ENCODE measurements at places on chromosomes 5 and 9.

GRCh38 chr9:90940280-90940679 is 138.7 kb downstream of the SYK start:
- DNase-seq: no peak

DNA sequence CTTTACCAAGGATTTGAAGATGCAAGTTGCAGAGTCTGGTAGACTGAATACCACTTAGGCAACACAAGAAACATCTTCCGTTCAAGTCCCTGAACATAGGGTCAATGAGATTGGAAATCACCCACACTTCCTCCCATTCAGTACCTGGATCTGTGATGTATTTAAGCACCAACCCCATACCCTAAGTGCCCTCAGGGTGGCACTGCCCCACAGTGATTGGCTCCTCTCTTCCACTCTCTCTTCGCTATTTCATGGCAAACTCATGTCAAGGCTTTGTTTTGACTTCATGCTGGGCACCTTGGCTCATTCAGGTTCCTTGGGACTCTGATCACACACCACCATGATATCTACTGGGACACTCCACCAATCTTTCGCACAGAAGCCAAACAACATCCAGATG is 53.7 kb downstream of the GGTA1 start:
- no peak for DNase-seq

DNA sequence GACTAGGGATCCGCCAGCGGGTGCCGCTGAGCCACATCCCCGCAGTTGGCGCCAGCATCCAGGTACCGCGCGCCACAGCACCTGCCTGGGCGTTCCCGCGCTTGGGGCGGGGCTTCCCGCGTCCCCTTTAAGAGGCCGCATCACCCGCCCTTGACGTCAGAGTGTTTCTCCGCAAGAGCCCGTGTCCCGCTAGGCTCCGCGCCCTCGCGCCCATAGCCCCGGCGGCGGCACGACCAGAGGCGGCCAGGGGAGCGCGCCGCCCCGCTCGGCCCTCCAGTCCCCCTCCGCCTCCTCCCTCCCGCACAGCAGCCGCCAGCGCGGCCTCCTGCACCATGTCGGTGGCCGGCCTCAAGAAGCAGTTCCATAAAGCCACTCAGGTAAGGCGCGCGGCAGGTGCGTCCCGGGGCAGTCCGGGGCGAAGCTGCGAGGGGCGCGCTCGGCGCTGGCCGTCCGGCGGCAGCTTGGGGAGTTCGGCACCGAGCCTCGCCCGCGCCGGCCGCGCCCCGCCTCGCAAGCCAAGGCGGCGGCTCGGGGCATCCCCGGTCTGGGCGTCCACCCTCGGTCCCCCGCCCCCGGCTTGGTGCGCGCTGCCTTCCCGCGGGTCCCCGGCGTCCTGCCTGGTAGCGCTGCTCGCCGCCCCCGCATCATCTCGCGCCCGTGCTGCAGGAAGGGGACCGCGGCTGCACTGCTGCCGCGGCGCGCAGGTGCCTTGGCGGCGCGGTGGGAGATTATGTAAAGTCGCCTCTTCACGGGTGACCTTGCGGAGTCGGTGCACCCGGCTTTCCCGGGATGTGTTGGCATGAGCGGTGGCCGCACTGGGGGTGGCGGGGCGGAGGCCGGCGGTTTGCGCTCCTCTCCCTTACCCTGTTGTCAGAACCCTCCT is at the start of gene SH3GL2:
Gene SH3GL2 (plus strand): TSS at position 156 of the 883 bp plus-strand sequence.
- peak; percentile 69 for DNase-seq

DNA sequence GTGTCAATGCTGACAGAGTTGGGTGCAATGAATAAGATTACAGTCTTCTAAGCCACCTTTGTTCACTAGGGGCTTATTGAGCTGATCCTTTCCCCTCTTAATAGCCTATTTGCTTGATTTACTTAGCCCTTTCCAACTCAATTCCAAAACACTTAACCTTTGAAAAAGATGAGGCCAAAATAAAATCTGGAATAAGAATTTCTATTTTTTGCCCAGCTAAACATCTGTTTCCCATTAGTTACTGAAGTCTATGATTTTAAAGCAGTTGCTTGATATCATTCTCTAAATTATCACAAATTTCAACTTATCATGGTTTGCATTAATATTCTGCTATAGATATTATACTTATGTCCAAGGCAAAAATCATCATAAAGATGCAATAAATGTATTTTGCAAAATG is 1272.0 kb upstream of the ACO1 start:
- DNase-seq: no peak

DNA sequence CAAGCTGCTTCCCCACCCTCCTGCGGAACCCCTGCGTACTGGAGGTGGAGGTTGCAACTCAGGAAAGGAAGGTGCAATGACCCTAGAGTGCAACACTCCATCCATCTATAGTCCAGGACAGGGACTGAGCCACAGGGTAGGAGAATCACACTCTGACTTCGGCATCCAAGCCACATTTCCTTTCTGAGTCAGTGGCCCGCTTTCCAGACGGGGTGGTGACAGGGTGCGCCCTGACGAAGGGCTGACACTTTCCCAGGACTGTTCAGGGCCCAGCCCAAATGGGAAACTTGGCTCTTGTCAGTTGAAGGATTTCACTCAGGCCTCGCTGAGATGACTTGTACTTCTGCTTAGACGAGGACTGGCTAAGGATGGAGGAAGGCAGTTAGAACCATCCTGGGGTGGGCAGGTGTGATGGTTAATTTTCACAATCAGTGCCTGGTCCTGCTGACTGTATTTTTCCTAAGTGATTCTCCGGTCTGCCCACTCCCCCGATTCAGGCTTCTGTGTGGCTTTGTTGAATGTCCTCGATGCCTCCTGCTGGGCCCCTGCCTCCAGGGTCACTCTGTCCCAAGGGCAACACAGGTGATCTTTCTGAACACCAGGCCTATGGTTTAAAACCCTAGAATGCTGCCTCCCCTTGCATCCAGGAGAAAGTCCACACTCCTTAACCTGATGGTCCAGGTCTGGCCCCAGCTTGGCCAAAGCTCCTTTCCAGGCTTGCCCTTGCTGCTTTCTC is 228.1 kb downstream of the FSTL4 start:
- DNase-seq: no peak

- DNase-seq: no peak
Observed at GRCh38 chr5:10151656-10152055, 98.0 kb downstream of the ATPSCKMT start.

DNA sequence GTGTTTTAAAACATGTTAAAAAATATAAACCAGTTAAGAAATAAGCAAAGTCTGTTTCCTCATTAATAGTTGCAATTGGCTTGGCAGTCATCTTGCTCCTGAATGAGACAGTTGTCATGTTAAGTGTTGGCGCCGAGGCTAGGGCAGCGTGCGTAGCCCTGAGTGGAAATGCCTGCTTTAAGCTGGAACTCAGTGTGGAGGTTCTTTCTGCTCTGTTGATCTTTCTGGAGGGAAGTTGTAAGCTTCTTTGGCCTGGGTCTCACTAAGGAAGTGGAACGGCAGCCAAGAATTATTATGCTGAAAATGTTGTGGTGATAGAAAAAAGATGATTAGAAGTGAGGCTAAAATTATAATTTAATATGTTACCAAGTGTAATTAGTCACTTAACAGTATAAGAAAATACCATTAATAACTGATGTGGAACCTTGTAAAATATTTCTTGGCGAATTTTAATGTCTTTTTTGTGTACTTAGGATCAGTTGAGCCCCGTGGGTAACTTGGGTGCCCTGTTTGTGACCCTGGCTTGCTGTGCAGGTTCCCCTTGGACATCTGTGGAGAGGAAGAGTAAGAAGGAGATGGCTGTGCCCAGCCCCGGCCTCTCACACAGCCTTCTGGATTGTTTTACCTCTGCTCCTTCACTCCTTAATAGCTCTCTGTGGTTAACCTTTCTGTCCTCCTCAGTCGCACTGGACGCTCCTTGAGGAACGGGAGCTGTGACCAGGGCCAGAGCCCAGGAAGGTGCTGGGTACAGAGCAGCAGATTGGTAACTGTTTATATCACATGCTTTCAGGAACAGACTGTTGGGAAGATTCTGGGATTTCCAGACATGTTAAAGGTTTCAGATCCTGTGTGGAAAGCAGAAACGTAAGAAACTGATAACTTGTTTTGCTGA is 31.0 kb downstream of the PCBD2 start:
- no peak for DNase-seq

DNA sequence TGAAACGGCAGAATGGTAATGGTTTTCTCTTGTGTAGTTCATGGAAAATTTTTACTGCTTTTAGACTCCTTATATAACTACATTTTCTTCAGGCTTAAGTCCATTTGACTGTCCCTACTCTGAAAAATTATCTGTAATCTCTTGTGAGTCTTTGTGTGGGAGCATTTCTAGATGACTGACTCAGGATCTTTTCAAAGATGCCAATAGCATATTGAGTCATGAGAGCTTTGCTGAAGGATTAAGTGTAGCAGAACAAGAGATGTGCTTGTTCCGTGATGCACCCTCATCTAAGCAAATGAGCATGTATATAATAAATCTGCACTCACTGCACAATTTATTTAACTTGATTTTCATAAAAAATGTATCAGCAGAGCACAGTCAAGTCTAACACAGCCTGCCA is 298.7 kb upstream of the CDH6 start:
- DNase-seq: no peak

DNA sequence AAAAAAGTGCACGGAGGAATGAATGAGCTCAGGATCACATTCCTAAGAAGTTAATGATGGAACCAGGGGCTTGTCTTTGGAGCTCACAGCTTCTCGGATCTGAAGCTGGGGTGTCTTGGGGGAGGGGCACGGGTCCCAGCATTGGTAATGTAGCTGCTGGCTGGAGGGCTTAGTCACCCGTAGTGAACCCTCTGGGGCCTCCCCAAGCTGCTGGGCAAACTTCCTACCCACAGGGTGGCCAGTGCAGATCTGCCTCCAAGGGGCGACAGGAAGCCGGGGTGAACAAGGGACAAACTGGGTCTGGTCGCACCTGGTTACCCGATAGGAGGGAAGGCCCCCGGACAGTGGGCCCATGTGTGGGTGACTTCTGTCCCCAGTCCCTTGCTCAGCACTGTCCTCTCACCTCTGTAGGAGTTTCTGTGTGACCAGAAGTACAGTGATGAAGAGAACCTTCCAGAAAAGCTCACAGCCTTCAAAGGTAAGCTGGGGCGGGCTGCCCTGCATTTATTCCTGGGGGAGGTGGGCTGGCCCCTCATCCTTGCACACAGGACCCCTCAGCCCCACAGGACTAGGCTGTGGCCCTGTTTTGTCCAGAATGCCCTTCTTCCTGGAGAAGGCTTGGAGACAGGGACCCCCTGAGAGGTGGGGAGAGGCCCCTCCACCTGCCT is 14.1 kb upstream of the NUP214 start:
- DNase-seq: no peak

GRCh38 chr5:150017226-150018005 is 16.9 kb downstream of the HMGXB3 start:
- DNase-seq: no peak

- DNase-seq: no peak
Observed at GRCh38 chr5:76273206-76273885, 129.7 kb upstream of the IQGAP2 start.

GRCh38 chr5:134840811-134841210 is 5.0 kb upstream of the C5orf24 start:
- no peak for DNase-seq

DNA sequence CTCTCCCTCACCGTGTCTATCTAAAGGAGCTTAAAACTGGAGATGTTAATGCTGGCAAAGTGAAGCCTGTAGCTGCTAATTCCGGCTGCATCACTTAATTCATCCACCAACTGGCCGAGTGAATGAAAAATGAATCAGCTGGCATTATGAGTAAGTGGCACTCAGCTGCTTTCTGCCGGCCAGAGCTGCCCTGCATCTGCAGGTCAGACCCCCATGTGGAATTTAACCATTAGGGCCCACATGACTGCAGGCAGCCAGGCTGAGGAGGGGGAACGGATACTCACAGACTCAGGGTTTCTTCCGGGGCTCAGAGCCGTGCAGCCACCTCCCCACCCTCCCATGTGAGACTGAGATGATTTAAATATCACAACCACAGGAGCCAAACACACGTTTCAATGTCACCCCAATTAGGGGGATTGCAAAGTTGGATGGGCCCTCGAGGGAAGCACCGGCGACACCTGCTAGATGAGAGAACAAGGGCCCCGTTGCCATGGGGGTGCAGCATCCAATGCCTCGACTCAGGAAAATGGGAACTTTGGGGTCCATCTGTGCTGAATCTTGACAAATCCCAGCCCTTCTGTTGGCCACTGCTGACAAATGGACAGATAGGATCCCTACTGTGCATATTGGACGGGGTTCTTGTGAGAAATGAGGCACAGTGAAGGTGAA is 115.6 kb upstream of the ALDH1B1 start:
- DNase-seq: no peak

DNA sequence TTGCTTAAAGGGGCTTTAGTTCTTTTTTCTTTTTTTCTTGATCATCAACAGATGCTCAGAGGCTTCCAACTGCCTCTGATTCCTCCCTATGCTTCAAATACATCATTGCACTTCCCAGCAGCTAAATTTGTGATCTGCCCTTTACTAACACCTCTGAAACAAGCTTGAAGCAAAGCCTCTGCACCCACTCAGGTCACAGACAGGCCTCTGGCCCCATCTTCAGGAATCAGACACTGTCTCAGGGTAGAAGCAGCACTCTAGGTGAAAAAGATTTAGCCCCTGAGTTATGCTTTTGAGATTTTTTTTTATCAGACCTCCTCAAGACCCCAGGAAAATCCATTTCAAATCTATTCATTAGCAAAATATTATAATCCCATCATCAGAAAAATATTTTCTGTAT is 91.5 kb downstream of the MAMDC2 start:
- no peak for DNase-seq

- no peak for DNase-seq
Observed at GRCh38 chr9:94912700-94913249, 186.3 kb downstream of the AOPEP start.

- no peak for DNase-seq
Observed at GRCh38 chr5:19001539-19001938, 986.5 kb downstream of the CDH18 start.

DNA sequence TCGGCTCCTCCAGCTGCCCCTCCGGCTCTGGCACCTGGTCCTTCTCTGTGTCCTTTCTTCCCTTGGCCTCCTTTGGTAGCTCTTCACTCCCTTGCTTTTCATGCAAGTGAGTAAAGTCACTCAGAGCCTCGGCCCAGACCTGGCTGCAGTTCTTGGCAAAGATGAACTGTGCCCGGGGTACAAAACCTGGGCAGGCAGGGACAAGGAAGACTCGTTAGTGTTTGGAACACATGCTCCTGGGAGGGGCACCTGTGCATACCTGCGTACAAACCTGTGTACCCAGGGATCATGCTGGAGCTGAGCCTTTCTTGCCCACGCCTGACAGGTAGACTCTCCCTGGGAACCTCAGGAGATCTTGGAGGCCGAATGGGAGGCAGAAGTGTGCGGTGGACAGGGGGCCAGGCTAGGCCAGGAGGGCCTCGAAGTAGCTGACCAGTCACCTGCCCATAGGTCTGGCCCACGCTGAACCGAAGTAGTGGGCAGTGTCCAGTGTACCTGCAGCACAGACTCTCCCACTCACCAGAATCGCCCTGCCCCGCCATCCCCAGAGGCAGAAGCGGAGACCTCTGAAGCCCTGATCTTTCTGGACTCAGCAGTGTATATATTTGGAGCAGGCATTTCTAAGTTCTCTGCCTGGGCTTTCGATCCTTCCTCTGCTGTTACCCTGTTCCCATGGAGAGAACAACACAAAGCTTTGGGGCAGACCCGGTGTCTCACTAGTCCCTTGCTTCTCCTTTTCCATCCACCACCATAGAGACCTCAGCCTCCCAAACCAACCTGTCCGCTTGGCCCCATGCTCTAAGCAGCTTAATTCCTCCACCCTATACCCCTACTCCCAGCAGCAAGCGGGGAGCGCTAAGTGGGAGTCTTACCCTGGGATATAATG is 41.9 kb upstream of the TESK1 start:
- DNase-seq: no peak

Measured in NCI-H1436 treated with DMSO at 0.1 percent for 48 hours (cell line).